AG08396 (cell line): ENCODE measurements at places on chromosomes 6 and 20.
A peak's percentile ranks its signal among the peaks of the same experiment; 100 is the strongest.

DNA sequence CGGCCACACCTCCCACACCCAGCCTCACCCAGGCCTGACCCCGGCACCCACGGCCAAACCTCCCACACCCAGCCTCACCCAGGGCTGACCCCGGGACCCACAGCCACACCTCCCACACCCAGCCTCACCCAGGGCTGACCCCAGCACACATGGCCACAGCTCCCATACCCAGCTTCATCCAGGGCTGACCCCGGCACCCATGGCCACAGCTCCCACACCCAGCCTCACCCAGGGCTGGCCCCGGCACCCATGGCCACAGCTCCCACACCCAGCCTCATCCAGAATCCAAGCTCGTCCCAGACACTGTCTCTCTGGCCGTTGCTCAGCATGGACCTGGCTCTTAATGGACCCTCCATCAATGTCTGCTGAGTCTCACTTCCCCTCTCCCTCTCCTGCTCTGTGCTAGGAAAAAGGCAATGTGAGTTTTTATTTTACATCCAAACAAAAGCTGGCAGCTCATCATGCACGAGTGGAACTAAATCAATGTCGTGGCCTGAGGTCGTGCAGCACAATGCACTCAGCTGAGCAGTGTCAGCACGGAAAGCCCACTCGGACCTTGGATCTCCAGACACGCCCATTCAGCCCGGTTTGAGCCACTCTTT is 36.1 kb downstream of the NINL start:
- no peak for DNase-seq

DNA sequence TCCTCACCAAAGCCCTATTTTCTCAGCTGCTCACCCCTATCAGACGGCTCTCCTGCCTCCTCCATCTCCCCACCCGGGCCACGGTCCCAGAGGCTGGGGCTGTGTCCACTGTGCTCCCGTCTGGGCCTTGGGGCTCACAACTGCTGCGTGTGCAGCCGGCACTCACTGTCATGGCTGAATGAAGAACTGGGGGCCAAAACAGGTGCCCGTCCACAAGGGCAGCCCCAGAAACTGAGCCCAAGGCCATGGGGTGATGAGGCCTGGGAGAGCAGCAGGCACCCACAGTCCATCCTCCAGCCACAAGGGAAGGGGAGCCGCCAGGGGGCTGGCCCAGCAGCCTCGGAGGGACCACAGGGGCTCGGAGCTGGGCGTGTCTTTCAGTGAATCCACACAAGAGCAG is 159.5 kb downstream of the DLL1 start:
- no peak for DNase-seq

DNA sequence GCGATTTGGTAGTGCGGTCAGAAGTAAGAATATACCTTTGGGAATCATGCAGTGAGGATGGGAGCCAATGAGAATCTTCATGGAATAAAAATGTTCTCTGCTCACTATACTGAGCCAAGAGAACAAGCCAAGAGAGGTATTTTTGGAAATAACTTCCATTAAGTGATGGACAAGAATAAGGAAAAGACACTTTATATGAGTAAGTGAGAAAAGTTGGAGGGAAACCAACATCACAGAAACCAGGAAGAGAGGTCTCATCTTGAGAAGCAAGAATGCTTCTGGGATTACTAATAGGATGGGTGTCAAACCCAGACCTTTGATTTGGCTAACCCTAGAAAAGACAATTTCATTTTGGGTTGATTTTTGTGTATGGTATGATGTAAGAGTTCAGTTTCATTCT is 181.2 kb upstream of the JAG1 start:
- no peak for DNase-seq

GRCh38 chr6:105824732-105825131 is 261.4 kb upstream of the PRDM1 start:
- peak; percentile 33 for DNase-seq

DNA sequence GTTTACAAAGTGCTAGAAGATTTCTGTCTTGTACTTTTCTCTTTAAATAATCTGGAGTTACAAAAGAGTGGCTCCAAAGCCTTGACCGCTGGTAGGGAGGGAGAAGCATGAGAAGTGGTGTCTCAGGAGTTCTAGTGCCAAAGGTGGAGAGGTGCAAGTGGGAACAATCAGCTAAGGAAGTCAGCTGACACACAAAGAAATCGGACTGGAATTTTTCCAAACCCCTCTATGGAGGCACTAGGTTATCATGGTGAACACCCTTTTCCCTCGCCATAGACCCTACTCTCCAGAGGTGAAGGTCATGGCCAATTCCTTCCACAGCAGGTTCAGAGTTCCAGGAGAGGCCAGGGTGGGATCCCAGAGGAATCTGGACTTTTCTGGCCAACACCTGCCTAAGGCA is 14.8 kb downstream of the PLAGL2 start:
- no peak for DNase-seq

- DNase-seq: no peak
Observed at GRCh38 chr20:63031251-63032014, 24.7 kb upstream of the BHLHE23 start.

DNA sequence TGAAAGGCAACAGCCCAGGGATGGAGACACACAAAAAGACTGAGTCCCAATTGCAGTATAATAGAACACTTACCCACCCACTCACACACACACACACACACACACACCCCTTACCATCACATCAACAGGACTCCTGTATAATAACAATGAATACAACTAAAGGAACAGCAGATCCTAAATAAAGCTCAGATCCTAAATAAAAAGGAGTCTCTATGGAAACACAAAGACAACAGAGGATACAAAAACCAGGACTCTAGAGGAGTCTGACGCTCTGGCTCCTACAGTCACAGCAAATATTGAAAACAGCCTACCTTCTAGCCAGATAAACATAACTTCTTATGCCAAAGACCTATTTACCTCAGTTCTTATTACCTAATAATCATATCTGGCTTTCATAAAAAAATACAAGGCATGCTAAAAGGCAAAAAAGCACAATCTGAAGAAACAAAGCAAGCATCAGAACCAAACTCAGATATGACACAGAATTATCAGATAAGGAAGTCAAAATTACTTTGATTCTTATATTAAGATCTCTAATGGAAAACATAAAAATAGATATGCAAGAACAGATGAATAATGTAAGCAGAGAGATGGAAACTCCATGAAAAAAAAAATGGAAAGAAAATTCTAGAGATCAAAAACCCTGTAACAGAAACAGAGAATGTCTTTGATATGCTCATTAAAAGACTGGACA is 134.9 kb downstream of the MMUT start:
- no peak for DNase-seq

DNA sequence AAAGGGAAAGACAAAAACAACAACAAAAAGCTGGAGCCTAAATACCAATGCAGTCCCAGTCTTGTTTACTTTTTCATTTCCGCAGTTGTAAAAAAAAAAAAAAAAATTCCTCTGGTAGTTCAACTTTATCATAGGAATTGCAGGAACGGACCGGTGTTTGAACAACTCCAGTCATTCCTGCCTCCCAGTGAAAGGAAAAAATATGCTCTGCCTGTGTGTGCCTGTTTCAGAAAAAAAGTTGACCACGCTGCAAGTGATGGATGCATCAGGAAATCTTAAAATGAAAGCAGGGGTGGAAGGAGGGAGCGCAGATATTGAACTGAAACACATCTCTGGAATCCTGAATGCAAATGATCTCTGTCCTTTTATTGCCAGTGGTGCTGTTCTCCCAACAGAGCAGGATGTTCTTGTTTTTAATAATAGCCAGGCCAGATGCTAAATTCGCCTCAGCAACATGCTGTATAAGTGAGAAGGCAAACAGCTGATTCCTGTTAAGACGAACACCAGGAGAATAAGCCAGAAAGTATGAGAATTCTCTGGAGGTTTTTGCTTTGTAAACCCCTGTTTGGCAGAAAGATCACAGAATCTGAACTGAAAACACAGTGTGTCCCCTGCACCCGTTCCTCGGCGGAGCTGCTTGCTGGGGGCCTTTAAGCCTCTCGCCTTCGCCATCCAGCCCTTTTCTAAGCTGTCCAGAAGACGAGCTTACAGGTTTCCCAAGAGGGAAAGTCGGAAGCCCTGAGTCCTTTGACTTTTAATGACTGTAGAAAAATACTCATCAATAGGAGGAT is 178.4 kb upstream of the SUPT3H start:
- no peak for DNase-seq

- DNase-seq: no peak
Observed at GRCh38 chr6:90083891-90084290, 189.6 kb downstream of the GJA10 start.

DNA sequence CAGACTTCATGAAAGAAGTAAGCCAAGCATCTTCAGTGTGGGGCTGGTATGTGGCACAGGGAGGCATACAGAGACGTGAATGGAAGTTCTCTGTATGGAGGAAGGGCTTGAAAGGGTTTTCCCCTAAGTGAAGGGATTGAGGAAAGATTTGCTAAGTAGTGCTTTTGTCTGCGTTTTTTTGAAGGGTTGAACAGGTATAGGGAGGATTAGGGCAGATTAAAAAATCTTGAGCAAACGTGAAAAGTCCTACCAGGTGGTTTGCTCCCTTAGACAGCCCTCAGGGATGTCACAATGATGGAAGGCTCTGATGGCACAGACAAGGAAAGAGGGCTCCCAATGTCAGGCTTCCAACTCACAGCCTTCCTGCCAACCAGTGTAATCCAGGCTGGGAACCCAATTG is 181.7 kb upstream of the TAB2 start:
- DNase-seq: no peak

DNA sequence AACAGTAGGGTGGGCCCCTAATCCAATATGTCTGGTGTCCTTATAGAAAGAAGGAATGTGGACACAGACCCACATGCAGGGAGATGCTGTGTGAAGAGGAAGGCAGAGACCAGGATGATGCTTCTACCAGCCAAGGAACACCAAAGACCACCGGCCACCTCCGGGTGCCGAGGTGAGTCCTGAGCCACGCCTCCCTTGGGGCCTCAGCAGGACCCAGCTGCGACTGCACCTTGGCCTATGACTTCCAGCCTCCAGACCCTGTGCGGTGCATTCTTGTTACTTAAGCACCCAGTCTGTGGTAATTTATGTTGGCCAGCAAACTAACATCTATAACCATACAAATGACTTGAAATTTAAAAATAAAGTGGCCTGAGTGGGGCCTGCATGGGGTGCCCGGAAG is 79.5 kb upstream of the QKI start:
- no peak for DNase-seq

- no peak for DNase-seq
Observed at GRCh38 chr6:123276546-123276980, 280.5 kb downstream of the CLVS2 start.

DNA sequence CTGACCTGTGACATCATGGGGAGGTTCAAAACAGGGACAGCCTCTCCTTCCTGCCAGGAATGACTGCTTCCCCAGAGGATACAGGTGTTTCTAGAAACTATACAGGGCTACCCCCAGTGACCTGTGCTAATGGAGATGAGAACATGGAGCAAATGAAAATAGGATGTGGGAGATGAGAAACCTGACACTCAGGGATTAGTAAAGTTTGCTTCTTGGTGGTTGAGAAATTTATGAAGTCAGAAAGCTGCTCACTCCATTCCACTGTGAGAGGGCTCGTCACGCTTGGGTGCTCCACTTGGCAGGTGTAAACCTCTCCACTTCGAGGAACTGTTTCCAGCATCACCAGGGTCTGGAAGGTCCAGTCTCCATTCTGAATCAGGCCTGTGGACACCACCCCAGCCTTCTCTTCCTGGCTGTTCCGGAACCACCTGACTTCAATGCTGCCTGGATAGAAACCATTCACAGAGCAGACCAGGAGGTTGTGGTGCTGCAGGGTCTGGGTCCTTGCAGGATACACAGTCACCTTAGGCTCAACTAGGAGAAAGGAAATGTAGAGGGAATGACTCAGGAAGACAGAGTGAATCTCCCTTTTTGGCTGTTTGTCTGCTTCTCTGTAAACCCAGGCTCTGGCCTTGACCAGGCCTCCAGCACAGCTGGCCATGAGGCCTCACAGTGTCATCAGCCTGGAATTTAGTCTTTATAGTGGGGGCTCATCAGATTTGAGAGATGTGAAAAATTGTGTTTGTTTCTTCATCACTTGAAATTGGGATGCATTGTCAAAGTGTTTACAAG is 10.8 kb downstream of the HLA-DRB5 start:
- DNase-seq: no peak

GRCh38 chr6:130070792-130071191 is 52.4 kb downstream of the L3MBTL3 start:
- no peak for DNase-seq

DNA sequence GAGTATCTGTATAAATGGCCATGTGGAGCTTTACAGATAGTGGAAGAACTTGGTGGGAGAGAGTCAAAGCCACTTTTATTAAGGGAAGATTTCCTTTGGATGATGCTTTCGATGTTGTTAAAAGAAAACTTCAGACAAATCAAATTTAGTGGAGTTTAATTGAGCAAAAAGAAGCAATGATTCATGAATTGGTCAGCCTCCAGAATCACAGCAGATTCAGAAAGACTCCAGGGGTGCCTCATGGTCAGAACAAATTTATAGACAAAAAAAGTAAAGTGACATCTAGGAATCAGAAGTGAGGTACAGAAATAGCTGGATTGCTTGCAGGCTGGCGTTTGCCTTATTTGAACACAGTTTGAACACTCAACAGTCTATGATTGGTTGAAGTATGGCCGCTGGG is 5.3 kb upstream of the CGA start:
- DNase-seq: no peak

DNA sequence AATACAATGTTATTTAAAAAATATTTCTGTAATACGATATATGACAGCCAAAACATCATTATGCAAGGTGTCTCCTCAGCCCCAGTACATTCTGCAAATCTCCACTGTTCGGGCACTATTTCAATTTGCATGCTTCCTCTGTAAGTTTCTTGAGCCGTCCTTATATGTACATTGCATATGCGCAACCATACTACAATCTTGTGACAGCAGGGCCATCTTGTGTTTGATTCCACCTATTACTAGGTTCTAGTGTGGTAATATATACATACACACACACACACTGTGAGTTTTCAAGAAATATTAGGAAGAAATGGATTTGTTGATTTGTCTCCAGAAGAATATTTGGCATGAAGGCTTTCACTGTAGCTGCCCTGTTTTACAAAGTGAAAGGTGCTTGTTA is 9.8 kb downstream of the LYRM4 start:
- no peak for DNase-seq

DNA sequence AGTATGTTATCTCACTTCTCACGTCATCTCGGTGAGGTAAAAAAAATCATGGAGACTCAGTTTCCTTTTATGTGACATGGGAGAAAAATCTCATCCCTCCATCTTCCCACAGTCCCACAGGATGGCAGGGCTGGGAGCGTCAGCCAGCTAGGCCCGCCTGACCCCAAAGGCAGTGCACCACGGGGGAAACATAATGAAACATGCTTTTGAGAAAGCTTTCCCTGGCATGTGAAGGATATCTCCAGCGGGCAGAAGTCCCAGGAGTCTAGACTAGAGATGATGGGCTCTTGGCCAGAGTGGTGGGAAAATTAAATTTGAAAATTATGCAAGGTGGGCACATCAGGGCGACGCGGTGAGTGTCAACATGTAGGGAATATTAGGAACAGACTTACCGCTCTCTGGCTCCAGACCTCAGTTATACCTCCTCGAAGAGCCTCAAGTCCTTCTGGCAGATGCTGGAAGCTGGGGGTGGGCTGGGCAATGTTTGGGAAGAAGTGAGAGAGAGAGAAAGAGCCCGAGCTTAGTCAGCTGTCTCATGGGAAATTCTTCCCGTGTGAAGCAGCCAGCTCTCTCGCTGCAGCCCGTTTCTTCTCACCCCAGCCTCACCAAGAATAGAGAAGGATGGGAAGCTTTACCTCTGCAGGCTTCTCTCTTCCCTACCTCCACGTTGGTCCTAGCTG is 52.3 kb downstream of the MOCS1 start:
- DNase-seq: peak; percentile 68
